Hypothalamus (tissue), 51 donors: ENCODE measurements at places on chromosomes 5 and 9.

DNA sequence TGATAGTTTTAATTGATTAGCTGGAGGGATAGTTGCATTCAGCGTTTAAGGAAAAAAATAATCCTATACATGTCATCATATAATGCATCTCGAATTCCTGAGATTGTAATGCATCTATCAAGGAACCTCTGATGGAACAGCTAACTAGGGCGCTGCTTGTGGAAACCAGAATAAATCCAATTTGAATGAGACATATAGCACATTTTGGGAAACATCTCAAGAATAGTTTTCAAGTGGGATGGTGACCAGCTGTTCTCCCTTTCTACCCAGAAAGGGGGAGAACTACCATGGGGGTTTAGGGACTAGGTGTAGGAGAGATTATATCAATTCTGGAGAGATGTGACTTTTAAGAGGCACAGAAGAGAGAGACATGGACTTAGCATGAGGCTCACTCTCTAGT is 319.3 kb upstream of the BRINP1 start:
- no peak for DNase-seq

GRCh38 chr9:101736717-101737116 is 1.7 kb downstream of the GRIN3A start:
- DNase-seq, result no peak

DNA sequence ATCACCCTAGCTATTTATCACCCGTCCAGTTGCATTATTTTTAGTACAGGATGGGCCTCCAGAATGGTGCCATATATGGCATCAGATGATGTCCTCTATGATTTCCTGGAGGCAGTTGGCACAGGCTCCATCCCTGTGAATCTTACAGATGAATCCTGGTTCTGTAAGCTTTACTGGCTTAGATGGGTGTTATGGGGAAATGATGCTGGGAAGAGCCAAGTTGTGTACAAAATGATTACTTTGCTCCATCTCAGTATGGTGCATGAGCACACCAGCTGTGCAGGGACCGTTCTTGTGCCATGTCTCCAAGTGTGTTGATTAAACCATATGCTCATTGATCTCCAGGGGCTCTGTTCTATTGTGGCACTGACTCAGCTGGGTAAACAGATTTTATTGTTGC is 755.7 kb downstream of the TLR4 start:
- DNase-seq, result no peak

DNA sequence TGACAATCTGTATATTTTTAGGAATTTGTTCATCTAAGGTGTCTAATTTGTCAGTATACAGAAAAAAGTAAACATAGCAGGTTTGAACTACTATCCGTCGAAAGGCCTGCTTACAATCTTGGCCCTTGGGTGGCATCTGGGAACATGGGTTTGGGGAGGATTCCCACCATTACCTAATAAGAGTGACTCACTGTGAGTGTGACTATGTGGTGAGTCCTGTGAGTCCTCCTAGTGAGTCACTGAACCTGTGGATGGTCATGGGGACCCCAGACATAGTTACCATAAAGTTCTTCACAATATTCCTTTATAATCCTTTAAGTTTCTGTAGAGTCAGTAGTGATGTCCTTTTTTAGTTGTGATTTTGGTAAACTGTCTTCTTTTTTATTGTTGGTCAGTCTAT is 37.0 kb downstream of the RNF130 start:
- DNase-seq, result no peak

DNA sequence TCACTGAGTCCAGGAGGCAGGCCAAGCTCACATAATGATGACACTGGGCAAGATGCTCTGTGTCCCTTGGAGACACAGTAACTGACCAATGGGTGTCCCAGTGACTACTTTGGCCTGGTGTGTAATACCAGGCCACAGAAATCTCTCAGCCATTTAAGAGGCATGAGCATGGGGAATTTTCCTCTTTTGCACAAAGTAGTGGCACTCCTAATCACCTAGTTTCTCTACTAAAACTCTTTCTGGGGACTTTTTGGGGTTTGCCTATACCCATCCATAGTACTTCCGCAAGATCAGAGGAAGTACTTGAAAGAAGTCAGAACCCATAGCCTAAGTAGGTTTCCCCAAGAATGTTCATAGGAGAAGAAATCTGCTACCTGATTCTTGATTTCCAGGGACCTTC is 161.9 kb downstream of the ARSB start:
- no peak for DNase-seq

- no peak for DNase-seq
Observed at GRCh38 chr5:135344349-135344748, 54.7 kb downstream of the MACROH2A1 start.

GRCh38 chr9:130897848-130898551 is 1.4 kb upstream of the QRFP start:
- DNase-seq, result no peak

GRCh38 chr5:65032250-65032649 is 263.5 kb downstream of the CWC27 start:
- no peak for DNase-seq

DNA sequence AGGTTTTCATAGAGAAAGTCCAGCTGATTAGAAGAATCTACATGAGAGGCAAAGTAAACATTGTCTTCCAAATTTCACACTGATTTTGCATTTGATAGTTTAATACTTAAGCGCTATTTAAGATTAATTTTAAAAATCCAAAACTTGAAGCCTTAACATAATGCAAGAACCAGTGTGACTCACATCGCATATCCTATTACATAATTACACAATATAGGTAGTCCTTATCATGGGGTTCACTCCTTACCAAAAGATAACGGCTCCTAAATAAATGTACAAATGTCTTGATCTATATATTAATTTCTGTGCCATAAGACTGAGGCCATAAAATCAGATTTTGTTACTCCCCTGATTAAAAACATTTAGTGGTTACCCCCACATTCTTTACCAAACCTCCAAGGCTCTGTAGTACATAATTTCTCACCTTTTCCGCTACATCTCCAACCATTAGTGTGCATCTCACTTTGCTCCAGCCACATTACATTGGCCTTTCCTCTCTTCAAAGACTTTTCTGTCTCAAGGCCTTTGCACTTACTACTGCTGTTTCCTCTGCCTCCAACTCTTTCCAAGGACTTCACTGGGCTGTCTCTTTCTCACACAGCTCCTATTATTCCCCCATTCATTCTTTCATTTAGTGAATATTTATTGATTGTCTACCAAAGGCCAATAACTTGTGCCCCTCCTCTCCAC is 1.0 kb downstream of the RIOK2 start:
- no peak for DNase-seq

- no peak for DNase-seq
Observed at GRCh38 chr9:18379073-18379811, 94.7 kb upstream of the ADAMTSL1 start.

GRCh38 chr9:83294816-83295215 is 231.9 kb upstream of the RASEF start:
- DNase-seq, result no peak
